ENCODE measurements at places on chromosomes 11 and 22.

- DNase-seq: no peak
Observed at GRCh38 chr11:65867284-65868071, 5.1 kb downstream of the EFEMP2 start.

DNA sequence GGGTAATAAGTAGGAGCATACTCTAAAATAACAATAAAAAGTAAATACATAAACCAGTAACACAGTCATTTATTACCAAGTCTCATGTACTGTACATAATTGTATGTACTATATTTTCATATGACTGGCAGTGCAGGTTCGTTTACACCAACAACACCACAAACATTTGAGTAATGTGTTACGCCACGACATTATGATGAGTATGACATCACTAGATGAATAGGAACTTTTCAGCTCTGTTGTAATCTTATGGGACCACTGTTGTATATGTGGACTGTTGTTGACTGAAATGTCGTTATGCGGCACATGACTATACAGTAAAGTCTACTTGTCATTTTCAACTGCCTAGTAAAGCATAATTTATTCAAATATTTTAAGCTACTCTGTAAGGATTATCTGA, 18.6 kb downstream of the KIF18A start:
- DNase-seq: no peak

DNA sequence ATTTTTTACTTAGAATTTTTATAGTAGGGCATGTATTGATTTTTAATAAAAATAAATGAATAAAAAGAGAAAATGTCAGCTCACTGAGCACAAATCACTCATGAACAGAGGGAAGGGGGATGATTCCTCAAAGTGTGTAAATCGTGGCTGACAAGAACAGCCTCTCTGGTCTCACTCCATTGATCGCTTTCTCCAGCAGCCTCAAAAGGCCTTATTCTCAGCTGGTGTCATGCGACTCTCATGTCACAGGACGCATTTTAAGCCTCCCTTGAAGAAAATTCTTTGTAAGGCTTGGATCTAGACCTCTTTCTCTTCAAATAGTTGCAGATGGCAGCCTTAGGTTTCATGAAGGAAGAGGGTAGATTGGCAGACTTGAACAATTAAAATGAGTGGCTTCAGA, 33.9 kb upstream of the SLC5A12 start:
- DNase-seq: no peak

- DNase-seq: no peak
Observed at GRCh38 chr11:15248749-15249148, 134.0 kb downstream of the INSC start.

DNA sequence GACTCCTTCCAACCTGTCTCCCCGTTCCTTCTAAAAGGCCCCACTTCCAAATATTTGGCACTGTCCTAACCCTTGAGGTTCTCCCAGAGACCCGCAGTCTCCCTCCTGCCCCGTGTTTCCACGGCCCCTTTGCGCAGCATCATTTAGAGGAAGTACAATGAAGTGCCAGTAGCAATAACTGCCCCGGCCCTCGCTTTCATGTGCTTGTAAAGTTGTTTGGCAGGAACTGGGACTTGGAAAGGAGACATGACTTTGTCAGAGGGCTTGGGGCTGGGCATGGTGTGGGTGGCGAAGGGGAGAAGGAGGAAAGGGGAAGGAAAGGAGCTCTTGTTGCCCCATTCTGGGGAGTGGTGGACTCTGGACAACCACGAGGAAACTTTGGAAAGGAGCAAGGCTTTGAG, 2.6 kb downstream of the CD44 start:
- DNase-seq: no peak

GRCh38 chr22:44260216-44261035, 52.3 kb downstream of the SHISAL1 start:
- no peak for DNase-seq

DNA sequence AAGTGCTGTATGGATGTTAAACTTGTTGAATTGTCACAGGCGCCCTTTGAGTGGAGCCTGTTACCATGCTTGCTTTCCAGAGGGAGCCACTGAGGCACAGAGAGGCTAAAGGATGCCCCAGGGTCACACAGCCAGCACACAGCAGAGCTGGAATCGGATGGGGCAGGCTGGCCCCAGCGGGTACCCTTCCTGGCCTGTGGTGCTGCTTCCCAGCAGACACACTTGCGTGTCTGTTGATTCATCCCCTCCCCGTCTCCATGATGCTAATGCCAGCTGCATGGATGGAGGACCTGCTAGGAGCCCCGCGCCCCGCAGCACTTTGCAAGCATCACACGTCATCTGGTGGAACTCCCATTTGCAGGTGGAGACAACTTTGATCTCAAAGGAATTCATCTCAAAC, 52.4 kb upstream of the SHISAL1 start:
- DNase-seq: no peak

GRCh38 chr11:131591051-131591461, 220.6 kb downstream of the NTM start:
- no peak for DNase-seq

DNA sequence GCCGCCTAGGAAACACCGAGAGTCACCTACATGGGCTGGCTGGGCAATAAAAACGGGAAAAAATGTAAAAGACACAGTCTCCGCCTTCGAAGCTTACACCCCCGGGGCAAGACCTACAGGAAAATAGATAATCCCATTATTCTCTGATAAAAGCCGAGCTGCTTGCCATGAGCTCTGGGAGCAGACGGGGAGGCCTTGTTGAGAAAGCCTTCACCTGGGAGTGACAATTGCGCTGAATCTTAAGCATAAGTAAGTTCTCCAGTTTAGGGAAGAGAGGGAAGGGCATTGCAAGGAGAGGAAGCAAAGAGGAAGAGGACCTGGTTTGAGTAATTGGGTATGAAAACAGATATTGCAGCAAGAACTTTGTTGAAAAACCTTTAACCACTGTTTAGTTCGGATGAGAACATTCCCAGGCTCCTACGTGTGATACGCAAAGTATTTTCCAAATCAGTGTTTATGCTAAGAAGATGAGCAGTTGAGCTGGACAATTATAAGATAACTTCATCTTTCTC, 813 bp upstream of the BTBD10 start:
- peak; percentile 51 for DNase-seq

- peak; percentile 75 for DNase-seq
Observed at GRCh38 chr22:42967933-42968332, 47.0 kb downstream of the PACSIN2 start.

GRCh38 chr11:7904917-7905316, 26.2 kb downstream of the OR10A6 start:
- no peak for DNase-seq

DNA sequence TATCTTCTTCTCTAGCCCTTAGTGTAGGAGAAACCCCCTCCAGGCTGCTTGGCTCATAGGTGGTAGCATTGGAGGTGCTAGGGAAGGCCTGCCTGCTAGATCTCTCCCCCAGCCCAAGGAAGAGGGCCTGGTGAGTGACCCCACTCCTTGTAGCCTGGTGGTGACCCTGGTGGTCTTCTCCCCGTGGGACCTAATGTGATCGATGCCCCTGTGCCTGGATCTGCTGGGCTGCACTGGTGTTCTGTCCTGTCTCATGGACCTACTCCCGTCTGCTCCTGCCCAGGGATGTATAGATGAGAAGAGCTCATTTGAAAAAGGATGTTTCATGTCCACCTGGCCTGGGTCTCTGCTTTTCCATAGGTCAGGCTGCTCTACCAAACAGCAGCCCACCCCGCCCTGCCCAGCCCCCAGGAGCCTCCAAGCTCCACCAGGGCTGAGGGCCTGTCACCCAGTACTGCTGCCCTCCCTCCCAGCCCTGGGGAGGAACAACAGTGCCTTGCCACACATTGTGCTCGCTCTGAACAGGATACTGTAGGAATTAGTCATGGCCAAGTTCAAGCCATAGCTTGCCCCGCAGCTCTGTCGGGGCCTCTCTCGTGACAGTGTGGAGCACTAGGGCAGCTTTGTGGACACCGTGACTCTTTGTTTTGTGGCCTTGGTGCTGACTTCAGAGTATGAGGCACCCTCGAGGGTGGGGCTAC, 19.7 kb downstream of the SLC37A2 start:
- no peak for DNase-seq

GRCh38 chr11:92838759-92839310, 130.6 kb upstream of the MTNR1B start:
- DNase-seq: no peak

DNA sequence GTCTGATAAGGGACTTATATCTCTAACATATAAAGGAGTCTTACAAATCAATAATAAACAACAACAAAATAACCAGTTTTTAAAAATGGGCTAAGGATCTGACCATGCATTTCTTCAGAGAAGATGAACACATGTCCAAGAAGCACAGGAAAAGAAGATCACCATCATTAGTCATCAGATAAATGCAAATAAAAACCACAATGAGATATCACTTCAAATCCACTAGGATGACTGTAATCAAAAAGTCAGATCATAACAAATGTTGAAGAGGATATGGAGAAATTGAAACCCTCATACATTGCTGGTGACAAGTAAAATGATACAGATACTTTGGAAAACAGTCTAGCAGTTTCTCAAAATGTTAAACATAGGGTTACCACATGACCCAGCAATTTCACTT, 61.2 kb upstream of the MYOD1 start:
- DNase-seq: no peak

DNA sequence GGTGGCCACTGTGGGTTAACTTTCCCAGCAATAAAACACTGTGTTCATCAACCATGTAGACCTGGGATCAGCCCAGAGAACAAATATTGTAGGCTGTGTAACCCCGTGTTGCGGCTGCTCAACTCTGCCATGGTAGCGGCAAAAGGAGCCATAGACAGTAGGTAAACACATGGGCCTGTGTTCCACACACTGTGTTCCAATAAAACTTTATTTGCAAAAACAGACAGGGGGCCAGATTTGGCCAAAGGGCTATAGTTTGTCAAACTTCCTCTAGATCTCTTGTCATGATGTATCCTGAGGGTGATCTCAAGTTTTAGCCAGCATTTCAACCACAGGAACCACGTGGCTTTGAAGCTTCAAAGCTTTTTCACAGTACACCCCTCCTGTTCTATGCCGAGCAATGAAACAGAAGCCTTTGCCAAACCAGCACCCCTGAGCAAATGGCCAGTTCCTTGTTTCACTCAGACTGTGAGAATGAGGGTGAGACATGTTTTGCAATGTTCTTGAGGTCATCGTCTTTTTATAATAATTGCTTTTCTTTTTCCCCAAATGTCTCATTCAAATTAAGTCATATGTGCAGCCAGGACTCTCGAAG, 49.9 kb upstream of the FADD start:
- peak; percentile 55 for DNase-seq

- DNase-seq: peak; percentile 30
Observed at GRCh38 chr22:40855071-40855978, 1.1 kb downstream of the ST13 start.

GRCh38 chr11:107251298-107251697, 206.3 kb downstream of the CWF19L2 start:
- DNase-seq: no peak

DNA sequence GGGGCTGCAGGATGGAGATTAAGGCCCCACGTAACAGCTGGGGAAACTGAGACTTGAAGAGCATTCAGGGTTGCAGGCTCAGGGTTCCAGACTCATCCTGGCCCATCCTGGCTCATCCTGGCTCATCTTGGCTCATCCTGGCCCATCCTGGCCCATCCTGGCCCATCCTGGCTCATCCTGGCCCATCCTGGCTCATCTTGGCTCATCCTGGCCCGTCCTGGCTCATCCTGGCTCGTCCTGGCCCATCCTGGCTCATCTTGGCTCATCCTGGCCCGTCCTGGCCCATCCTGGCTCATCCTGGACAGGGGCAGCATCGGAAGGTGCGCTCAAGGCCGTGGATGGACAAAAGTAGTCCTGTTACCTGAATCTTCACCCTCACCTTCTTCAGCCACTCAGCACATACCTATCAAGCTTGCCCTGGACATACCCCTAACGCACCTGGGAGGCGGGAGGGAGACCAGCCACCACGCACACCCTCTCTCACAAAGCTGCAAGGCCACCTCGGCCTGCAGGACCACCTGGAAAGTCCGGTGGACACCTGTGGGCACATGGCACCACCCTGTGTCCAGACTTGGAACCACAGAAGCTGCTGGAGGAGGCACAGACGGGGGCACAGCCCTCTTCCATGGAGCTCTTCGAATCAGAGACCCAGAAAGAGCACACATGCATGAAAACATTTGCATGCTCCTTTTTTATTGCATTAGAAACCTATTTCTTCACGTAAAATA, 20.3 kb upstream of the NLRP6 start:
- DNase-seq: no peak

DNA sequence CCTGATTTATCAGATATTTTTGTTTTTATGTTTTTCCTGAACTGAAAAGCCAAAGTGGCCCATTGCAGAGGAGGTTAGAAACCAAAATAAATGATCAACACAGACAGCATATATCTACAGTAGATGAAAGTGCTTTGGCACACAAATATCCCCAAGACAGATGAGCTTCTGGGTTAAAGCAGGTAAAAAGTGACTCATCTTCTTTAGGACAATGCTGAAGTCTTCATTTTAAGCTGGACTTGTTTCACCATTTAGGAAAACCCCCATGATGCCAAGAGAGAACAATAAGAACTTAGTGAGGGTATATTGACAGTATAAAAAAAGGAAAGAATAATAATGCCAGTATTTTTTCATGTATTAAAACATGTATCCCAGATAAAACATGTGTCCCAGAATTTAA, 100.8 kb upstream of the OR9G4 start:
- no peak for DNase-seq

DNA sequence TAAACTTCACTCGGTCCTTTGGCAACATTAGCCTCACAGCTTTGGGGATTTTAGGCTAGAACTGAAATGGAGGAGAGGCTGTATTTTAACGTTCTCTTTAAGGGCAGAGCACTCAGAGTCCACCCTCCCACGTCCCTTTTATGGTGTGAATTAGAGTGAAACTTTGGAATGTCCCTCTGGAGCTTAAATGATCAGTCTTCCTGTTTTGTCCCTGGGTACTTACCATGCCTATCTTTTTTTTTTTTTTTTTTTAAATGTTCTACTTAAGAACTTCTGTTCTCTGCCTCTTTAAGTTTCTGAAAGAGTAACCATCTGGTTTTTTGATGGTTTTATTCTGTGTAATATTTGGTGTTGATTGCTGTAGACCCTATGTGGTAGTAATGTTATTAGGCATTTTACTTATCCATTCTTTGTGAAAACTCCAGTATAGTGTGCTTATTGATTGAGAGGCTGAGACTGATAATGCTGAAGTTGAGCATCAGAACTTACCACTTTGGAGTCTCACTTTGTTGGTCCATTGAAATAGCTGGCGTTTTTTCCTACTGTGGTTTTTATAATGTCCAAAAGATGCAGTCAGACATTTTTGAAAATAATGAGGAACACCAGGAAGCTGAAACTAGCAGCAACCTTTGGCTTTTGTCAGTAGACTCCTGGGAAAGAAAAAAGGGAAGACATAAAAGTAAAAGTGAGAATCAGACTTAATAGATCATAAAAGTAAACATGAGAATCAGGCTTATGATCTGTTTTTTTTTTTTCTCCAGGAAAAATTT, 11.6 kb downstream of the UVRAG start:
- no peak for DNase-seq

GRCh38 chr11:78586452-78587046, 11.9 kb upstream of the NARS2 start:
- DNase-seq: no peak
